ENCODE measurements at places on chromosomes 6 and 20.

DNA sequence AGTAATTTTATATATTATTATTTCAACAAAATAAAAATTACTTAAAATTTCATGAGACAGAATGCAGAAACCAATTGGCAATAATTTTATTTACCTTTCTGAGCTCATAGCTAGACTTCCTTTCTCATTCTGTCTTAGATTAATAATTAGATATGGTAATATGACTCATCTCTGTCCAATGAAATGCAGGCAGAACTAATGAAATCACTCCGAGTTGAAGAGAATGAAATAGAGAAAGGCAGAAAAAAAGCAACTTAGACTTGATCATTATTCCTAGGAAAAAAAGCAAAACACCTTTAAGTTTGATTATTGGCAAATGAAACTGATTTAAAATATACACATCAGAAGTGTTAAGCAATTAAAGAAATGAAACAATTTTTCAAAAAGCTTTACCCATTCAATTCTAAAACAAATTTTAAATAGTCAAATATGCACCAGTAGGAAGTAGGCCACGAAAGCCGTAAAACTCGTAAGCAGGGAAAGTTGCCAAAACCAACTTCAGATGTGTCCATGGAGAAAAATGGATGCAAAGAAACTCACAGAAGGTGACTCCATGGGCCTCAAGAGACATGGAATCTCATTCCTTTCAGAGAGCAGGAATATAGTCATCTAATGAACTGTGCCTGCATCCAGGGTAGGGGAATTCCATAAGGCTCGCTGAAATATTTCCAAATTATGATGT is 293.8 kb upstream of the RGS17 start:
- DNase-seq: no peak

DNA sequence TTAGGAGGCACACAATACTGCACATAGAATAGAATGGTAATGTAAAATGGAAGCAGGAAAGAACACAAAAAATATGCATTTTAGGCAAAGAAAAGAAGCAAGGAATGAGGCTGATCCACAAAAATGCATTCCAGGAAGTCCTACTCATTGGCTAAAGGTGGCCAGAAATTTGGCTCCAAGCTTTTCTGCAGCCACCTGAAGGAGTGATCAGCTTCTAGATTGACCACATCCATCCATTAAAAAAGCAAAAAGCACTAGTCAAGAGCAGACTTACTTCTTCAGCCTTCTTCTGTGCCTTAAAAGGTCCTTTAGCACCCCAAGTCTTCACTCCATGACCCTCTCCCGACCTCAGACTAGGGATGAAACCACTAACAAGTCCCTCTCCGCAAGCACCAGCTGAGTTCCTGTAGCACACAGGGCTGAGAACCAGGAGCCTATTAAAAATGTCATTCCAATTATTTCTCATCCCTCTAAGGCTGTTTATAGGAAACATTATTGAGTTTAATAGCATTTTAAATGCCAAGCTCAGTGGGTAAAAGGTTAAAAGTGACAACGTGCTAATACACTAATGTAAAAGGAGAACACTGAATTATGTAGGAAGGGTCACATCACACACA is 36.5 kb downstream of the TRAM2 start:
- no peak for DNase-seq

DNA sequence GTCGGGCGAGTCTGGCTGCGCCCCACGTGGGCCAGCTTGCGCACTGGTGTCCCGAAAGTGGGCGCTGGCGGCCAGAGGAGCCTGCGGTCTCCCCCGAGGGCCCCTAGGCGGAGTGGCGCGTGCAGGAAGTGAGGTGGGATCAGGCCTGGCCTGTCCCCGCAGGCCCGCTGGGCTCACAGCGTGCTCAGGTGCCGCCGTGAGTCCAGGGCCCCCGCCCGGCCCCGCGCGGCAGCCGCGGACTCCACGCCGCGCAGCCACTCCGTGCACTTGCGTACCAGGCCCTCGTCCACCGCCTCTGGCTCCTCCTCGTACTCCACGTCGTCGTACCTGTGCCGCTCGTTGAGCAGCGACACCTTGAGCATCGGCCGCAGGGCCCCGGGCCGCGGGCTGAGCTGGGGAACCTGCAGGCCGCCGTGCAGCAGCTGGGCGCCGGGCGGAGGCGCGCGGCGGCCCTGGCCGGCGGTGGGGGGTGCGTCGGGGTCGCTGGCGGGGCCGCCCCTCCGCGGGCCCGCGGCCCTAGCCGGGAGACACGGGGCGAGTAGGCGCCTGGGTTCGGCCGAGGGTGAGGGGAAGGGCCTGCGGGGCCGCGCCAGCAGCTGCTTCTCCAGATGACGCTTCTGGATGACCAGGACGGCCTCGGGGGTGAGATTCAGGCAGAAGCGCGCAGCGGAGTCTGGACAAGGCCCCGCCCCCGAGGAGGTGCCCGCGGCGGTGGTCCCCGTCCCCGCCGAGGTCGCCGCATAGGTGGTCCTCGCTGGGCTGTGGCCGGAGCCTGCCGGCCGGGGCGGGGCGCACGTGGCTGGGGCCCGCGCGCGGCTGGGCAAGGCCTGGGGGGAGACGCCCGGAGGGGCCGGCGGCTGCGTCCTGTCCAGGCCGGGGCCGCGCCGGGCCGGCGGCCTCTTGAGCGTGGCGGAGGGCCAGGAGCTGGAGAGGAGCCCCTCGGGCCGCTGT is 835 bp downstream of the PRR18 start:
- no peak for DNase-seq

- DNase-seq: no peak
Measured at GRCh38 chr6:15527838-15528617, 134.8 kb downstream of the DTNBP1 start.

DNA sequence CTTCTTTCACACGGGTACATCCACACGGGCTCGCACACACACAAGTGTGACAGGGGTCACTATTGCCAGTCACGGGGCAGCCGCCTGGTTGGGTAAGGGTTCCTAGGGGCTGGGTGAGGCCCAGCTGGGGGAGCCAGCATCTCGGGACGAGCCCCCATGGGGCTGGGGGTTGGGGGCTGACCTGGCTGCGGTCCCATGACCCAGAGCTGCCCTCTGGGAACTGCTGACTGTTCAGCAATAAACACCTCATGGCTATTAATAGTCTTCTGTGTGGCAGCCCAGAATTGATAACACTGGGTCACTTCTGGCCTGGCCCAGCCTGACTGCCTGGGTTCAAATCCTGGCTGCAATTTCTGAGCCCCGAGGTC is 23.8 kb downstream of the VEGFA start:
- no peak for DNase-seq
